ENCODE measurements at places on chromosomes 13 and 19.

GRCh38 chr13:93336728-93337127 is 110.1 kb downstream of the GPC6 start:
- H3K4me1 ChIP-seq = no peaks in the 10 kb centered on the region
- no peaks in the 10 kb centered on the region for H3K27me3 ChIP-seq
- no peak overlapping the region for H3K4me3 ChIP-seq
- DNase-seq = no peak
- H3K36me3 ChIP-seq = no peaks in the 10 kb centered on the region

- no peak for DNase-seq
- H3K4me1 ChIP-seq = peaks cover 16% of the 10 kb centered on the region
- no peaks in the 10 kb centered on the region for H3K27me3 ChIP-seq
- no peaks in the 10 kb centered on the region for H3K36me3 ChIP-seq
These were observed 15.9 kb downstream of the CYTH2 start for GRCh38 chr19:48484931-48485612.

DNA sequence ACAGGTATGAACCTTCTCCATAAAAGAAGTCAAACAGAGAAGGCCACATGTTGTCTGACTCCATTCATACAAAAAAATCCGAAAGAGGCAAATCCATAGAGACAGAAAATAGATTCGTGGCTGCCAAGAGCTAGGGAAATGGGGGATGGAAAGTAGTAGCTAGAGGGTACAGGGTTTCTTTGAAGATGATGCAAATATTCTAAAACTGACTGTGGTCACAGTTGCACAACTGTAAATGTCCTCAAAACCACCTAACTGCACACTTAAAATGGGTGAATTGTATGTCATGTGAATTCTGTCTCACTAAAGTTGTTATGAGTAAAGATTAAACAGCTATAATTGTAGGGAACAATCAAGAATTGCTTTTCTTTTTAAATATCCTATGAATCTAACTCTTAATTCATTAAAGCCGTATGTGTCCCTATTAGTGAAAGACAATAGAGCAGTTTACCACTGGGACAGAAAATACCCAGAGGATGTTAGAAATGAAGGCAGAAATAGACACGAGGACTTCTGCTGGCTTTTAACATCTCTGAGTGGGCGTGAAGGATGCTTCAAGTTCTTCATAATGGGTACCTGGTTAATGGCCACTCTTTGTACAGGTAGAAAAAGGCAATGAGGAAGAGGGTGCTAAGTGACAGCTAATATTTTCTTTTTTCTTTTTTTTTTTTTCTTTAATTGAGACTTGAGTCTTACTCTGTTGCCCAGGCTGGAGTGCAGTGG is 21.2 kb downstream of the INSR start:
- no peaks in the 10 kb centered on the region for H3K27me3 ChIP-seq
- no peaks in the 10 kb centered on the region for H3K36me3 ChIP-seq
- H3K4me1 ChIP-seq = no peaks in the 10 kb centered on the region
- H3K27ac ChIP-seq = no peak overlapping the region
- no peak overlapping the region for H3K4me3 ChIP-seq

GRCh38 chr13:44785401-44785800 is 203.9 kb downstream of the NUFIP1 start:
- DNase-seq = no peak
- no peaks in the 10 kb centered on the region for H3K36me3 ChIP-seq
- no peak overlapping the region for H3K27ac ChIP-seq
- H3K4me1 ChIP-seq = no peaks in the 10 kb centered on the region
- H3K4me3 ChIP-seq = no peak overlapping the region
- no peaks in the 10 kb centered on the region for H3K27me3 ChIP-seq

DNA sequence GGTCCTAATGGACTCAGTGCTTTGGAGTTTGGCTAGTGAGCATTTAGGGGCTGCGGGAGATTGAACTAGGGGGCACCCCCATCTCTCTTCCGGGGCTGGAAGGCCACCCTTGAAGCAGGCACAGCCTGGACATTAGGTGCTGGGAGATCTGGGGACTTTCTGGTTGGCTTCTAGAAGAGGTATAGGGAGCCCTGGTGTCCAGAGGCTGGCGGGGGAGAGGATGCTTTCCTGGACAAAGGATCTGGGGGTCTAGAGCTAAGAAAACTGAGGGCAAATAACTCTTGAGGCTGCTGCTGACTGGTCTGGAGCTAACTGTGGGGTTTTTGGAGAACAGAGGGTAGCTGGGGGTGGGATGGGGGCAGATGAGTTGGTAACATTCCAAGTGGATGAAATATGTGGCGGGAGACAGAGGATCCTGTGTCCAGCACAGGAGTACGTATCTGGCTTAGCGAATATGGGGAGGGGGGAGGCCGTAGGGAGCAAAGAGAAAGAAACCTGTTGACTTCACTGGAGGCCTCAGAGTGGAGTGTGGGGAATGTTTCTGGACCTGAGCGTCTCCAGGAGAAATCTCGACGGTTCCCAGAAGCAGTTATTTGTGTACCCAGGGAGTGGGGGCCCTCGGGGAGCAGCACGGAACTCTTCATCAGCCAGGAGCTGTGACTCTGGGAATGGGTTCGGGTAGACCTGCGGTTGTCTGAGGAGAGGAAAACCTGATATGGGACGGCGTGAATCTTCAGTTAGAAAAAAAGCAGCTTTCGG is 1.4 kb downstream of the HNRNPUL1 start:
- H3K36me3 ChIP-seq = peaks cover 33% of the 10 kb centered on the region
- no peaks in the 10 kb centered on the region for H3K27me3 ChIP-seq
- peak overlapping the region; percentile 79 for H3K4me3 ChIP-seq
- peak overlapping the region; percentile 100 for H3K27ac ChIP-seq
- H3K4me1 ChIP-seq = peaks cover 42% of the 10 kb centered on the region

Measured in CD4-positive, CD25-positive, alpha-beta regulatory T cell (primary cell).